CD4-positive, alpha-beta T cell (primary cell): ENCODE measurements at places on chromosomes 2 and 18.

GRCh38 chr2:179818546-179818945 is 42.9 kb downstream of the ZNF385B start:
- DNase-seq = no peak

DNA sequence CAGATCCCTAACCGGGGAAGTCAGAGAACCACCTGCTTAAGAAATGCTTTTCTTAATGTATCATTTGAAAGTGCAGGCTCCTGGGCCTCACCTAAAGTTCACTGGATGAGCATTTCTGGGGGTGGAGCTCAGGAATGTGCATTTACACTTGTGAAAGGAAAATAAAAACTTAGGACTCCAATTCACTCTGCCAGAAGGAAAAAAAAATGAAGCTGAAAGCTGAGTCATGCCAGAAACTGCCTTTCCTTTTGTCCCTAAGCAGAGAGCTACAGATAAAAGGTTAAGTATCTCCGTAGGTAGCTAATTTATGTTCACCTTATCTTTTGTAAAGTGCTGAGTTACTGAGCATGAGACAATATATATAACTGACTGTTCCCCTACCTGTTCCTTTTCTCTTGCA is 229.5 kb upstream of the MEX3C start:
- DNase-seq = no peak

DNA sequence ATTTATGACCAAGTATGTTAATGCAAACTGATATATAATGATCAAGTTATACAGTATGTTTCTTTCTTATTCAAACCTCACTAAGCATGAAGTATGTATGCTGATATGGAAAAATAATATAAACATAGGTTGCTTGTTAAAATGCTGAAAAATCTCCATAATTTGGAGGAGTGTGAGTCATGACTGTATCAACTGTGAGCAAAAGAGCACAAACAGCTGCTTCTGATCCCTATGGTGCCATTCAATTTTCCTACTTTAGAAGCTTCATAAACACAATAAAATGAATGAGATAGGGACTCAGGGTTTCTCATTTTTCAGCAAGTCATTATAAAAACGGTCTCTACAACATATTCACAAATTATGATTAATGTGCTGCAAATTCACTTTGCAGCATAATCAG is 129.9 kb upstream of the TFPI start:
- no peak for DNase-seq

DNA sequence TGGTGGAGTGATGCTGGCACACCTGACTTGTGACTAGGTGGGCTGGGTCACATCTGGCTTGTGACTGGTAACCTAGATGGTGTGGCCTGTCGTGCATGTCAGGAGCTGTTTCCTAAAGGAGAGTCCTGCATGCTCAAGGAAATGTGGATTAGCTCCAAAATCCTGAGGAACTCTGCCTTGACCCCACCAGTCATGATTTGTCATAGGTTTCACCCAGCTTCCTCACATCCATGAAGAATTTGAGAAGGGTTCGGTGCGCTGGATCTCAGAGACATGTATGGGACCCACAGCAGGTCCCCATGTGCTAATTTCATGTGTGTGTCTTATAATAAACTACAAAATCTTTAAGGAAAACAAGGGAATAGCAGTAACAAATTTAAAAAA is 107.2 kb downstream of the COL6A3 start:
- no peak for DNase-seq

GRCh38 chr2:218273908-218274249 is 3.6 kb downstream of the PNKD start:
- DNase-seq = no peak

DNA sequence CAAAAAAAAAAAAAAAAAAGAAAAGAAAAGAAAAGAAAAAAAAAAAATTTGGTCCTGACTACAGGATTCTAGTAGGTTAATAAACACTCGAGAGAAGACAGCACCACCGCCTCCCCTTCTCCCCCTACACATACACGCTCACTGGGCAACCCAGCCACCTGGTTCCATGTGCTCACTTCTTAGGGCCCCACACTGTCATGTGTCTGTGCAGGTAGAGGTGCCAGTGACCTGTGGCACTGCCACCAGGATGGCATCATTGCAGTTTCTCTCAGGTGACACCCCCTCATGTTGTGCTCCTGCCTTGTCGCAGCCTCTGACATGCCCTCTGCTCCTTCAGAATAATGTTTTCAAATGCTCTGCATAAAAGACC is 39.7 kb upstream of the LYPD6B start:
- DNase-seq = no peak

GRCh38 chr18:58580623-58581022 is 48.3 kb downstream of the ALPK2 start:
- no peak for DNase-seq

- no peak for DNase-seq
These were observed 31.7 kb downstream of the CELF4 start for GRCh38 chr18:37533647-37534584.

DNA sequence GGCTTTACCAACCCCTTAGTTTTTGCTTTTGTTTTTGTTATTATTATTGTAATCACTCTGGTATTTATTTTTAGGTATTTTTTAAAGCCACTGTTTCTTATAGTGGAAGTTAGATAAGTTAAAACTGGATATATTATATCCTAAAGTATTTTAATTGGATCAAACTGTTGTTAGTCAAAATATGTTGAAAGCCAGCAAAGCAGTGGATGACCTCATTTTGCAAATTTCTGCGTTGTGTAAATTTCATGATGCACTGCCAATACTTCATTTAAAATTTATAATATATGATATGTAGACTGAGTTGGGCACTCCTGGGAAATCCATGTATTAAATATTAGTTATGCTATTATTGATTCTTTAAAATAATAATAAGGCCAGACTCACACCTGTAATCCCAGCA is 661.7 kb upstream of the NRXN1 start:
- no peak for DNase-seq

DNA sequence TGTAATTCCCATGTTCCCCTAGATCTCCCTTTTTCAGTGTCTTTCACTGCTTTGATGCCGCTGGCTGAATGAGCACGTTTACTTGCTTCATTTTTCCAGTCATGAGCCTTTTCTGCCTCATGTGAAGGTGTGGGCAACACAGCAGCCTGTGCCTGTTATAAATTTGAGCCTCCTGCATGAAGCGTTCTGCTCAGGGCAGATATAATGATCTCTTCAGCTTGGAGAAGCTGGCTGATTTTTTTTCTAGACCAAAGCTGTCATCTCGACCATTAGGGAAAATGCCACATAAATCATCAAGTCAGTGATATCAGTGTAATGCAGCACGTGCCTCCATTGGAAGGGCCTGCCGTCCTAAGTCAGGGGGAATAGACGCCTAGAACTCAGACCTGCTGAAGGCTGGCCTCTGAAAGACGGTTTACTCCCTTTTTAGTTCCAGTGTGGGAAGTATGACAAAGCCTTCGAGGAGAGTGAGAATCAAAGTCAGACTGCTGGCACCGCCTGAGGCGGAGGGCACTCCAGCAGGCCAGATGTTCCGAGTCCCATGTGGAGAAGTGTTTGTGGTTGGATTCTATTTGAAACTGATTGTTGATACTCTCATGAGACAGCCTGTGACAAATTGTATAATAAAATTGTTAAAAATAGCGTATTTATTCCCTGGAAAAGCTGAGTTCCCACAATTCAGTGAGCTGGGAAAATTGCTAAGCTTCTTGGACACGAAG is 196.5 kb downstream of the MYO1B start:
- DNase-seq = no peak

- no peak for DNase-seq
These were observed 19.9 kb downstream of the ABCG5 start for GRCh38 chr2:43818761-43819160.

DNA sequence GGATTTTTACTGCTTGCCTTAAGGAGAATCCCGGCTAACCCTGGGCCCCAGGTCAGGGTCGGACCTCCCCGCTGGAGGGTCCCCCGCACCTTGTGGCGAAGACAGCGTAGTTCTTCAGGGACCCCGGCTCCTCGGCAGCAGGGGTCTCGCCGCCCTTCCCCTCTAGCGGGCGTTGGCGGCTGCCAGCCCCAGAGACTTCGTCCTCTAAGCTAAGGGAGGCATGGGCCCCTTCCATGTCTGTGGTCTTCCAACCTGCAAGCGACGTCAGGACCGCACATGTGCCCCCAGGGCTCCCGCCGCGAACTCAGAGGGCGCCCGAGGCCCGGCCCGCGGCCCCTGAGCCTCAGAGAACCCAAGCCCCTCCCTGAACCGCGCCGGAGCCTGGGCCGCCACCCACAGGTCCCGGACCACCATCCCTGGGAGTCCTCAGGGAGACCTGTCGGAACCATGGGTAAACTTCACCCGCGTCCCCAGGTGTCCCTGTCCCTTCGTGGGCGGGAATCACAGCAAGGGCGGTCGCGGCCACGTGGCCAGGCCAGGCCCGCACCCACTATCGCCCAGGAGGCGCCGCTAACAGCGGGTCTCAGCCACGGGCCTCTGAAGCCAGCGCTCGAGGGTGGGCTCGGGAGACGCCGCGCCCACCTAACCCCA is 562 bp downstream of the ANKMY1 start:
- peak; percentile 45 for DNase-seq

- no peak for DNase-seq
These were observed 35.9 kb downstream of the EPC2 start for GRCh38 chr2:148680462-148680861.

DNA sequence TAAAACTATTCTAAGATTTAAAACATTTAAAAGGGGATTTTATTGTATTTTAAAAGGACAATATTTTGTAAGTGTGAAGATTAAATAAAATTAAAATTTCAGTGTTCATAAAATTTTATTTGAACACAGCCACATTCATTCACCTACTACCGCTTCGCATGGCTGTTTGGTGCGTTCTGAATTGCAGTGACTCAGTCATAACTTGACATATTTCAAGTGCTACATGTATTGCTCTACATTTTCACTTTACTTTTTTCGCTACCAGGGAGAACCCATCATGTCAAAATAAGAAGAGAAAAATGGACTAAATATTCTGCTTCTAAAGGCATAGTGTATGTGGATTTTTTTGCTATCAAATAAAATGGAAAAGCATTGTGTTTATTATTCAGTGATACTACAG is 8.7 kb downstream of the PTH2R start:
- DNase-seq = no peak

- DNase-seq = no peak
These were observed 736.8 kb upstream of the SALL3 start for GRCh38 chr18:78242806-78243205.

DNA sequence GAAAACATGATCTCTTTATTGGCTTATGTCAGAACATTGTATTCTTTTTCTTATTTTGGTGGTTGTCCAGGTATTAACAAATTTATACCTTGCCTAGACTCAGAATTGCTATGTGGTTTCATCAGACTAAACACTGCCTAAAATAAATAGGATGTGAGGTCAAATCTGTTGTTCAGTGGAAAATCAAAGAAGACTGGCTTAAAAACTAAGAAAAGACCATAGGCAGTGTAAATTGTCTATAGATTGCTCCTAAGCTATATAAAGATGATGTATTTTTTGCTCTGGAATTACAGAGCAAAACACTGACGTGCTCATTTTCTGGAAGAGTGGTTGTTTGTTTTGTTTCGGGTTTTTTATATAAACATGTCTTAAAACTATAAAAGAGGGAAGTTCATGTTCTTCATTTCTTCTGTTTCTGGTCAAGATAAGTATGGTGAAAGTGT is 266.0 kb downstream of the ALPK2 start:
- no peak for DNase-seq

DNA sequence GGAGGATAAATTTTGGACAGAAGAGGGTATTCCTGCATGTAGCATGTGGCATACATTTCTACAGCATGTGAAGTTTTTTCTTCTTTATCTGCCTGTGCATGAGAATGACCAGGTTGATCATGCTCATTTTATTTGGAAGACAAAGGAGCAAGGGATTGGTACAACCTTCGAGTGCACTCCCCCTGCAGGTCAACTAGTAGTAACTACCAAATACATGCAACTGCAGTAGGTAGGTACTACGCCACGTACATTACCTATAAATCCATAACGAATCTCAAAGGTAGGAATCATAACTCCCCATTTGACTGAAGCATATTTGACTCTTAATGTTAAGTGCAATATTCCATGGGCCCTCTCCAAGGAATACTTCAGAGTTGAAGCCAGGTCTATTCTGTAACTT is 763.9 kb downstream of the TSN start:
- DNase-seq = no peak

GRCh38 chr18:76985156-76985950 is 147.2 kb downstream of the MBP start:
- no peak for DNase-seq

DNA sequence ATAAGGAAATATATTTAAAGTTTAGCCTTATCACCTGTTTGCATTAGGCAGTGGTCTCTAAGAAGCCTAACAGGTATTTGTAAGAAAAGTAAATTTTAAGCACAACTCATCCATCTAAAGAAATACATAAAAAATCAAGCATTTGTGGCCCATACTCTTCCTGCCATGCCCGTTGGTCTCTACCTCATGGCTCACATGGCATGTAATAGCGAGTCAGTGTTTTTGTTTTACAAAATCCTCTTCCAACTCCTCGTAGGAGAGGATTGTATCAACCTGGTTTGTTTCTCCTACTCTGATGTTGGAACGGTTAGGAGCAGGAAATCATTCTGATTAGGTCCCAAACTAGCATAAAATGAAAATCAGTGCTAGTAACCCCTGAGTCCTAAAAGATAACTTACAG is 91.8 kb downstream of the FMNL2 start:
- DNase-seq = no peak

- no peak for DNase-seq
These were observed 216.0 kb downstream of the GLI2 start for GRCh38 chr2:120951693-120952092.

DNA sequence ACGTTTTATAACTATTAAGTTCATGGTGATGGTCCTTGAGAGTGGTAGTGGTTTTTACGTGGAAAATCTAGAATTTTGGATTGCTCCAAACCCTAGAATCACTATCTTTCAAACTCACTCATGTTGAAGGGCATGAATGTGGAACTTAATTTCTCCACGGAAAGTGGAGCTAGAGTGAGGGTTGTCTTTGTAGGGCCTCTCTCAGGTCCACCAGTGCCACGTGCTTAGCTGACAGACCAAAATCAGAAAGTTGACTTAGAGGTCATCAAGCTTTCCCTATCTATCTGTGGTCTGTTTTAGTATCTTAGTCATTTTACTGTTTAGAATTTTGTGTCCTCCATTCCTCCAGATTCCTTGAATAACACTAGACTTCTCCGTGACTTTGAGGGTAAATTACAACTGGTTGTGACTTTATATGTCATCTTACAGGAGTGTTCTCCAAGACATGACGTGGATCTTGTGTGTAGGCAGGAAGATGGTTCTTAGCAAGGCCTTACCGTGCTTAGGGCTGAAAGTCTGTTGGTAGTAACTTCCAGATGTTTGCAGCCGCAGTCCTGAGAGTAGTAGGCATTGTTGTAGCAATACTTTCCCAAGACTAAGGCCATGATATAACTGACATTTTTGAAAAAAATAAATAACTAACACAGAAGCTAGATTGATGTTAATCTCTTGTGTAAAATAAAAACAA is 26.8 kb downstream of the DIS3L2 start:
- no peak for DNase-seq
